COR-L47 (cell line): ENCODE measurements at places on chromosomes 2 and 18.

- DNase-seq = no peak
Measured at GRCh38 chr18:61738042-61738441, 154.8 kb downstream of the RNF152 start.

GRCh38 chr2:171551836-171552235, 29.6 kb downstream of the CYBRD1 start:
- no peak for DNase-seq

GRCh38 chr2:193695367-193695766, 1500.6 kb upstream of the TMEFF2 start:
- DNase-seq = peak; percentile 57

DNA sequence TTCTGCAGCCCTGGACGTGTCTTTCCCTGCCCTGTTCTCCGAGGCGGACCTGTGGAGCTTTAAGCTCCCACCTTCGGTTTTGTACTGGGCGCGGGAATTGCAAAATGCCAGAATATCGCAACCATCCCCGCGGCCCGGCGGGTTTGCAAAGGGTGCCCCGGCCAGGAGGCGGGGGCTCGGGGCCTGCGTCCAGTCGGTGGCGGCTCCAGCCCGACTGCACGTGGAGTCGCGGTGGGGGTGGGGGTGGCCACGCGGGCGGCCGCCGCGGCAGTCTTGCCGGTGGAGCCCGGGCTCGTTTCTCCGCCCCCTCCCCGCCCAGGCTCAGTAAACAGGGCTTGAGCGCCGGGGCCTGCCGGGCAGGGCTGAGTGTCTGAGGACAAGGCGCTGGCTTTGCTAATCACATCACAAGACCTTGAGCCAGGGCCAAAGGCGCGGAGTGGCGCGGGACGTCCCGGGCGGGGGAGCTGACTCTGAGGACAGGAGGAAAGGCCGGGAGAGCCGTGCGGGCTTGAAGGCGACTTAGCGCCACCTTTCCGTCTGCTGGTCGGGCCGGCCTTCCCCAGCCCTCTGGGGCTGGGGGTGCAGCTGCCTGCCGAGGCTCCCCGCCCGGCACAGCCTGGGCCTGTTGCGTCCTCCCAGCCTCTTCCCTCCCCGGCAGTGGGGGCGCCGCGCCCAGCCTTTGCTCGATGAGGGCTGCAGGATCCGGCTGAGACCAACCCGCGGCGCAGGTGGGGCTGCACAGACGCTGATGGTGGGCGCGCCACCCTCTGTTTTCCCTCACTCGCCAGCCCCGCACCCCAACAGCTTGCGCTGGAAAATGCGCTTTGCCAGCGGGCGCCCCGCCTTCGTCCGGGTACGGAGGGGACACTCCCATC, 786 bp upstream of the ZFP36L2 start:
- DNase-seq = peak; percentile 66

GRCh38 chr2:225667445-225667844, 267.9 kb downstream of the NYAP2 start:
- DNase-seq = no peak

GRCh38 chr18:28514699-28515098, 337.8 kb upstream of the CDH2 start:
- DNase-seq = no peak

GRCh38 chr2:10415048-10415447, 33.1 kb downstream of the ODC1 start:
- peak; percentile 11 for DNase-seq
